ENCODE measurements at places on chromosomes 12 and 14.

GRCh38 chr14:103318750-103319419 lies 15.2 kb upstream of the EIF5 start:
- no peak for DNase-seq

- no peak for DNase-seq
These were observed 40.7 kb downstream of the WNK1 start for GRCh38 chr12:793037-793436.

- DNase-seq: no peak
These were observed 172.1 kb upstream of the PLEKHG7 start for GRCh38 chr12:92530706-92531105.

DNA sequence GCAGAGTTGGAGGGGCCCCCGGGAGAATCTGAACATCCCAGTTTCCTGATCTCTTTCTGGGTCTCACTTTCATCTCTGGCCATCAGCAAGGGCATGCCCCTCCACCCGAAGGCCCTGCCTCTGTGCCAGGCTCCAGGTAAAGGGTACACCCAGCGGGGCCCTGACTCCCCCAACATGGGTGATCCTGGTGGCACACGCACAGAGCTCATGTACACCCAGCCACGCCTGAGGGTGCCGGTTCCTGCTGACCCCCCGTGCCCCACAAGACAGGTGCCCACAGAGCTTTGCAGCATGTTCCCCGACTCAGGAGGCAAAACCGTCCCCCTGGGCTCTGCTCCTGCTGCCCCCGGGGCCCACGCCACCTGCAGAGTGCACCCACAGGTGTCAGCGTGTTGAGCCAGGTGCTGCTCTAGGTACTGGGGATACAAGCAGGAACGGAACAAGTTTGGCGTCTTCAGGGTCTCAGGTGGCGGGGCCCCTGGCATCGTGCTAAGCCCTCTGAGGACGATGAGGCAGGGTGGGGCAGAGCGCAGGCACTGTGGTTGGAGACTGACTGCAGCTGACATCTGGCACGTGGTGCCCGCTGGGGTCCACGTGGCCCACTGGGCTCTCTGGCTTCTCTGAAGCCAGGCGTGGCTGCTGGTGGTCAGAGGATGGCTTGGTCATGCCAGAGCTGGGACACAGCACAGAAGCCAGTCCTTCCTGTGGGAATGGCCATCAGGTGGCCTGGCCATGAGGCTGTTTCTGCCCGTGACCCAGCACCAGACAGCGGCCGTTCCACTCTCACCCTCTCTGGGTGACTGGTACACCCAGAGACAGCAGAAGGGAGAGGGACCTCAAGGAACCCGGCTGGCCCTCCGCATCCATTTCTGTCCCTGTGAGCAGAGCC lies 13.8 kb downstream of the BAG5 start:
- no peak for DNase-seq

- DNase-seq: no peak
These were observed at the start of gene MAP1LC3B2 for GRCh38 chr12:116559162-116559935. MAP1LC3B2 (plus strand) TSS chr12:116559381; CDS start chr12:116575943, 16,562 bp downstream.

GRCh38 chr14:39469094-39469710 lies 37.0 kb upstream of the FBXO33 start:
- DNase-seq: no peak

DNA sequence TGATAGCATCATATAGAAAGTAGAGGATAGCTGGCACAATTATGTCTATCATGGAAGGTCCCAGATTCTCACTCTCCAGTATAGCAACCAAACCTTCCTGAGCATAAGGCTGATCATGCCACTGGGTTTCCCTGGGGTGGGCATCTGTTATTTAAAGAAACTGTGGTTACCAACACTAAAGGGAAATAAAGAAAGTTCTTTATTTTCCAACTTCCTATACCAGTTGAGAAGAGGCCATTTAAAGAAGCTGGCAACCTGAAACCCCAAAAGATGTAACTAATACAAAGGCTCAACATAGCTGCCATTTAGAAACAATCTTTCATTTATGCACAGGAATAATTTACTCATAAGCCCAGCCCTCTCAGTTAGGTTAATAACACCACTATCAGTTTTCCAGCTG lies 3.1 kb downstream of the BCAT1 start:
- no peak for DNase-seq

DNA sequence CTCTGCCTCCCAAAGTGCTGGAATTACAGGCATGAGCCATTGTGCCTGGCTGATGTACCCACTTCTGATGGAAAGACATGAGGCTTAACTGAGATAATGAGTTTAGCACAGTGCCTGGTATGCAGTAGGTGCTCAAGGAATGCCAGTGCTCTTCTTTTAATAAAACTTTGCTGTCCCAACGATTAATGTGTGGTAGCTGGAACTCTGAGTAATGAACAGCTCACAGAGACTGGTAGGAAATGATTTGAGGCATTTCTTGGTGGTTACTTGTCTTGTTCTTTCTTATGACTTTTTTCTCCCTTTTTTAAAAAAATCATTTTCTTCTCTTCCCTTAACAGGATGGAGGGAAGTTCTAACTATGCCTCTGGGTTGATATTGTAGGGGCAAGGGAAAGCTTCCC lies 235.7 kb upstream of the PWP1 start:
- no peak for DNase-seq

GRCh38 chr14:29911810-29912209 lies 15.8 kb downstream of the PRKD1 start:
- no peak for DNase-seq

DNA sequence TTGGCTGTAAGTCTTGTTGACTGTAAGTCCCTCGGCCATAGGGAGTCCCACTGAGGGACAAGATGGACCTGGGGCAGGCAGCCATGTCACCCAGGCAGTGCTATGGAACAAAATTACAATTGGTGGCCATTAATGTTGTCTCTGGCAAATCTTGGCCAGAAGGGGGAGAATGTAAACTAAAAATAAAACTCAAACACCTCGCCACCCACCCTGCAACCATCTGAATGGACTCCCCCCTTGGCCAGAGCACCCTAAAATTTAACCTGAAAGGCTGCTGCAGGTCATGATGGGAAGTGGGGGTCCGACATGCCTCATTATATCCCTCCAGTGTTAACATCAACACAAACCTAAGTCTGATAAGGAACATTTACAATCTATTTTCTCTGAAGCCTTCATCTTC lies 8.2 kb downstream of the SLC22A17 start:
- DNase-seq: no peak

- no peak for DNase-seq
These were observed 562 bp downstream of the EAPP start for GRCh38 chr14:34538871-34539406.

DNA sequence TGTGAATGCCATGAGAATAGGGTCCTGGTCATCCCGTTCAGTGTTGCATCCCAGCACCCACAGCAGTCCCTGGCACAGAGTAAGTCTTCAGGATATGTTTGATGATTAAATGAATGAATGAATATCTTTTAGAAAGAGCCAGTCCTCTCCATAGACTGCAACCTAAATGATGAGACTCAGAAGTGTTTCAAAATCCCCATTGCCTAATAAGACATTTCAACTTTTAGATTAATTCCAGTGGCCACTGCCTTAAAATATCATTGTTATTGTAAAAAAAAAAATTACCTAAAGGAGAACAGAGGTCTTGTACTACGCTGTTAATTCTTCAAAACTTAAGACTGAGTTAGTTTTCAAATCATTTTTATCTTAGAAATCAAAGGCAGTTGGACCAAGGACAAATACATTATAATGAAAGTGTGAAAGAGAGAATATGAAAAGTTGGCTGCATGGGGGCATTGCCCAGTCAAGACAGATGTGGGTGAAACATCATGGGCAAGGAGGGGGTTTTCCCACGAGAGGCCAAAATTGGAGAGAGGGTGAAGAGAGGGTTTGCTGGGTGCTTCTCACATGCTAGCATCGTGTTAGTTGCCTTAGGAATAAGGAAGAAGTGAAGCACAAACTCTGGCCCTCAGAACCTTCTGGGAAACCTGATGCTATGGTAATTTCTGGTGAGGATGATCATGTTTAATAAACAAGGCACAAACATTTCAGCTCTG lies 26.3 kb upstream of the CPM start:
- no peak for DNase-seq

DNA sequence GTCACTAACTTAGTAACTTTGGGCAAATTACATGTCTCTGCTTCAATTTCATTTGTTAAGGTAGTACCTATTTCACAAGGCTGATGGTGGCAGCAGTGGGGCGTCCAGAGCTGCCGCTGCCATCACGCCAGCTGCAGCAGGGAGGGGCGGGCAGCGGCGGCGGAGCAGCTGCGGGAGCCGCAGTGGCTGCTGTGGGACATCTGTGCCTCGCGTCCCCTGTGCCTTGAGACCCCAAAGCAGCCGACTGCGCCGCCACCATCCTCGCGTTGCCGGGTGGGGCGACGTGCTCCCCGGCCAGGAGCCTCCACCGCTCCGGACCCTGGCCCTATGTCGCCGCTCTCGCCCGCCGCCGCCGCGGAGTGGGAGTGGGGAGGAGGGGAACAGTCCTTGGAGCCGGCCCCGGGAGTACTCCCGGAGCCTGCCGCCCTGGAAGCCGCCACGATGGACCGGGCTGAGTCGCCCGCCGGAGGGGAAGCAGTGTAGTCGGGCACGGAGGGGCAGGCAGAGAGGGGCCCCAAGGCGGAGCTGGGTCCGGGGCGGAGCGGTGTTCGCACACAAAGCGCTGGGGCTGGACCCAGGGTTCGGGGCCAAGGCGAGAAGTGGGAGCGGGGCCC lies 51.4 kb downstream of the A2M start:
- DNase-seq: no peak

DNA sequence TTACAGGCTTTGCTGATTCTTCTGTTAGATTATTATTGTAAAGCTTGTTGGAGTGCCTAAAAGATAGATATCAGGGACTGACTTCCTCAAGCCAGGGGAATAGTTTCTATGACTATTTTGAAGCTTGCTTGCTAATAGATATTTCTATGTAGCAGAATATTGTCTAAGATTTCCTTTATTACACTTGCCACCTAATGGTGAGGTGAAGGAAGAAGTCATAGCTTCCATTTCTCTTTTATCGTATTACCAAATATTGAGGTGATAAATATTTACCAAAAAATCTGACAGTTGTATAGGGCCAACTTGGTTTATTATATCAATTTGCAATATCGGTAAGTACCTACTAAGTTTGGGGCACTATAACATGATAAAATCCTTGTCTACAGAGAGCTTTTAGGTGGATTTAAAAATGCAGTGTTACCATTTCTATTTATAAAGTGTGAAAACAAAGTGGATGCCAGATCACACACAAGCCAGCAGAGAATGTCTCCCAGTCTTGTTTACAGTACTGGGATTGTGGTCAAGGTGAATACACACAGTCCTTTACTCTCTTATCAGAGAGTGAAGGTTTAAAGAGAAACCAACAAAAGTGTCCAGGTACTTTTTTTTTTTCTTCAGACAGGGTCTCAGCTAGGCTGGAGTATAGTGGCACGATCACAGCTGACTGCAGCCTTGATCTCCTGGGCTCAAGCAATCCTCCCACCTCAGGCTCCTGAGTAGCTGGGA lies 137.9 kb downstream of the IGF1 start:
- no peak for DNase-seq

GRCh38 chr12:68434391-68435298 lies 102.5 kb upstream of the MDM1 start:
- DNase-seq: no peak

DNA sequence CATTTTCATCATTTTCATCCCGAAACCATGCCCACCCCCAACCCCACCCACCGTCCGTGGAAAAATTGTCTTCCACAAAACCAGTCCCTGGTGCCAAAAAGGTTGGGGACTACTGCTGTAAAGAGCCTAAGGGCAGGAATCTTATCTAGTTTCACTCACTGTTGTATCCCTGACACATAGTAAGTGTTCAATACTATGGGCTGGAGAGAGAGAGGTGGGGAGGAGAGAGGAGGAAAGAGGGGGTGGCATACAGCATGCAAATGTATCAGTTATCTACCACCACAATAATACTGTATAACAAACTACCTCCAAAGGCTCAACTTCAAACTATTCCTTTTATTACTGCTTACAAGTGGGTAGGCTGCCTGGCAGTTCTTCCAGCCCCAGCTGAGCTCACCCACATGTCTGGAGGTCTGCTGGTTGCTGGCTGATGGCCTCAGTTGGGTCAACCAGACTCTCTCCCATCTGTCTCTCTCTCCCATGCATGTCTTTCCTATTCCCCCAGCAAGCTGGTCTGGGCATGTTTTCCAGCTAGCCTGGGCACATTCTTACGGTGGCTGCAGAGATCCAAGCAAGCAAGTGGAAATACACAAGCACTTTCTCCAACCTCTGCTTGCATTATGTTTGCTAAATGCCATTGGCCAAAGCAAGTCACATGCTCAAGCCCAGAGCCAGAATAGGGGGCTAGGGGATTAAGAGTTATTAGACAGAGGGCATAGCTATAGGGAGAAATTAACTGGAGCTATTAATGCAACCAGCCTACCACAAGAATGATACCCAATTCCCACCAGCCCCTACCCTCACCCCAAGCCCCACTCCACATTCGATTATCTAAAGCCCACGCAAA lies 31.6 kb upstream of the FICD start:
- no peak for DNase-seq

DNA sequence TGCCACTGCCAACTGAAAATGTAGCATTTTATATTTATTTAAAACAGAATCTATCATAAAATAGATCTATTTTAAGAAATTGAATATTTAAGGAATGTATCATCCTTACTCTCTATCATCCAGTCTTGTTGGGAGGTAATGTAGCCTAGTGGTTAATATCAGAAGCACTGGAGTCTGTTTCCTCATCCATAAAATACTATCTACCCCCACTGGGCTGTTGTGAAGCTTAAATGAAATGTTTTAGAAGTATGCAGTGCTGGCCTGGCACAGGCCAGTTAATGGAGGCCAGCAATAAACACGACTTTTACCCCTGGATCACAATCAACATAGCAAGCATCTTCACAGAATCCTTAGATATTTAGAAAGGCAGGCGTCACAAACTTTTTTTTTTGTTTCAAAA lies 188.0 kb downstream of the CAND1 start:
- DNase-seq: no peak

DNA sequence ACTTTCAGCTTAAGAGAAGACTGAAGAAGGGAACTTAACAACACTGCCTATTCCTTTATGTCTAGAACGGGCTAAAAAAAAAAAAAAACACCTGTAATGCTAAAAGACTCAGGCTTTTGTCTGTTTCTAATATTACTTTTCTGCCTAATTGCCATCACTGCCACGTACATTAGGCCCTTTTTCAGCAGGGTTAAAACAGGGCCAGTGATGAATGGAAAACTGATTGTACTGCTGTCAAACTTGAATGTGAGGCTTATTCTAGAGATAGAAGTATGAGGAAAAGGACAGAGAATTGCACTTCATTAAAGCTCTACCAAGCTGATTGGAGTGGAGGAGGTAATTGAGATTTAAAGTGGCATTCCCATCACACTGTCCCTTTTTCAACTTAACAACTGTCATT lies 535.8 kb downstream of the PRKD1 start:
- no peak for DNase-seq

- no peak for DNase-seq
These were observed 5.5 kb downstream of the CSRNP2 start for GRCh38 chr12:51077930-51078329.

DNA sequence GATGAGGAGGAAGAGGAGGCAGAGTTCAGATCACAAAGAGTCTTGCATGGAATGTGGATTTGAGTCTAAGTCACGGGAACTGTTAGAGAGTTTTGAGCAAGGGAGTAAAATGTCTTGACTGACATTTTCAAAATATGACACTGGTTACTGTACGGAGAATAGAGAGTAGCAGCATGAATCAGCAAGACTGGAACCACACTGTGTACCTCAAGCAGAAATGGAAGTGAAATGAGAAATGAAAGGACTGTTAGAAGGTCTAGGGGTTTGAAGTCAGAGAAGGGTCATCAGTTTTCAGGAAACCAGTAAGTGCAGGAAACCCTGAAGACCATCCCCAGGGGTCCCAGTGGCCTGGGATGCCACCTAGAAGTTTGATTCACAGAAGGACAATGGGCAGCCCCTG lies 236.3 kb downstream of the GALC start:
- no peak for DNase-seq

- DNase-seq: no peak
These were observed 920.5 kb downstream of the NRXN3 start for GRCh38 chr14:79090641-79091180.

- no peak for DNase-seq
These were observed 6.7 kb upstream of the STXBP6 start for GRCh38 chr14:25056688-25057078.
